ENCODE measurements at places on chromosomes 5 and 9. TPM values are rescaled to one million over a fixed set of nuclear protein-coding genes. Genes with fewer than 3 reads are reported as not detected.

Gene INSL4
- not detected for polyA plus RNA-seq

Gene IARS1
- 64.4 TPM for polyA plus RNA-seq

Gene MEGF10
- 0.18 TPM for polyA plus RNA-seq

Gene PHYHD1
- polyA plus RNA-seq: not detected

Gene FOXD4L3
- polyA plus RNA-seq: not detected

Gene AQP7
- polyA plus RNA-seq: not detected

Gene PCDHGA4
- polyA plus RNA-seq: 0.38 TPM

Gene RGS7BP
- 15.4 TPM for polyA plus RNA-seq

Gene ADAM19
- 9.9 TPM for polyA plus RNA-seq

Gene ADAMTS16
- polyA plus RNA-seq: 1.3 TPM

Gene SH3TC2
- not detected for polyA plus RNA-seq

Gene PCDHB15
- polyA plus RNA-seq: 13.7 TPM

Gene C8G
- not detected for polyA plus RNA-seq

Gene FABP6
- not detected for polyA plus RNA-seq

Gene HMCN2
- polyA plus RNA-seq: 0.18 TPM

Gene IFNA2
- not detected for polyA plus RNA-seq

Gene LECT2
- polyA plus RNA-seq: not detected

Data from neural cell (in vitro differentiated cells).